ENCODE measurements at places on chromosomes 2 and 18.

DNA sequence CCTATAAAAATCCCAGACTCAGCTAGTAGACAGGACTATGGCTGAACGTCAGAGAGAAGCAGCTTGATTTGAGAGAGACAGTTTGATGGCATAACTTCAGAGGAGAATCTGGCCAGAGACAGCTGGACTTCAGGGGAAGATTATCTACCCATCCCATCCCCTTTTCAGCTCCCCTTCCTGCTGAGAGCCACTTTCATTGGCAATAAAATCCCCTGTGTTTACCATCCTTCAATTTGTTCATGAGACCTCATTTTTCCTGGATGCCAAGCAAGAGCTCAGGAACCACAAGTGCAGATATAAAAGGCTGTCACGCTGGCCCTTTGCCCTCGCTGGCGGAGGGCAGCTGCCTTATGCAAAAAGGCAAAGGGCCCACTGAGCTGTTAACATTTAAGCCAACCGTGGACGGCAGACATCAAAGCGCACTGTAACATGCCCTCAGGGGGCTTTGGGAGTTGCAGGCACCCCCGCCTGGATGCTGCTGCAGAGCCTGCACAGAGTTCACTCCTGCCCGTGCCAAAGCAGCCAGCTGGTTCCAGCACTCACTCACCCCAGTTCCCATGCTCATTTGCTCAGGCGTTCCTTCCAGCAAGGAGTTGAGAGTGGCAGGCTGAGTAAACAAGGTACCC is 164.3 kb upstream of the PGAP1 start:
- DNase-seq: no peak

DNA sequence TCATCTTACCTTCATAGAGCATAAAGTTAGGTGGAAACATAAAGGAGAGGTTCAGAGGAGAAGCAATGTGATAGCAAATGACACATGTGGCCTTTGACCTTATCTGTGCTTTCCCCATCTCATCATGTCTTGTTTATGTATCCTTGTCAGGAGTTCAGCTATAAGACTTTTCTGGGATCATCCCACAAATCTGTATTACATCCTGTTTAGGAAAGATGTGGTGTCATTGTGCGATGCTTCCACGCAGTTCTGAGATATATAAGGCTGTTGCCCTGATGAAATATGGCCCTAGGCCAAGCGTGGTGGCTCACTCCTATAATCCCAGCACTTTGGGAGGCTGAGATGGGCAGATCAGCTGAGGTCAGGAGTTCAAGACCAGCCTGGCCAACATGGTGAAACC is 15.5 kb upstream of the MGAT5 start:
- DNase-seq: no peak

- DNase-seq: no peak
These were observed 289.2 kb downstream of the ERBB4 start for GRCh38 chr2:212249451-212249850.

DNA sequence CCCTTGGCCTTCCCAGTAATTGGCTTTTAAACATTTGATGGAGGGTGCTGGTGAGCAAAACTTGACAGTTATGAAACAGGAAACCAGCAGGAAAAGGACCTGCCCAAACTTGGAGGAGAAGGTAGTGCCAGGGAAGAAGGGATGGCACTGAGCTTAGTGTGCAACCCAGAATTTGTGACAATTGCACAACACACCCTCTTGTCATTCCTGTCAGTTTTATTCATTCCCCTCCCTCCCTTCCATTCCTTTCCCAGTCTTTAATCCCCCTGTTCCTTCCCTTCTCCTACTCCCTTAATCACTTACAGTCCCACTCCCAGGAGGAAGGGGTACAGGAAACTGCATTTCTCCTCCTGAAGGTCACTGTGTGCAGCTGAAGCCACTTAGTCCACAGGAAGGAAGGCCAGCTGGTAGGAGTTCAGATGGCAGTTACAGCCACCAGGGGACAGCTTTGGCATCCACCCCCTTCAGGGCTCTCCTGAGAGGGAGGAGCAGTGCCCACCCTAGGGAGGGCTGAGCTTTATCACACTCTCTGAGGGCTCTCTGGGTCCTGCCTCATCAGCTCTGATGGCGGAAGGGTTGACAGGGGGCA is 24.0 kb upstream of the SIGLEC15 start:
- DNase-seq: no peak

- no peak for DNase-seq
These were observed 664 bp downstream of the NETO1 start for GRCh38 chr18:72866901-72867745.

Data from T follicular helper cell (primary cell).